ENCODE measurements at places on chromosomes 7 and 10.

- peak; percentile 19 for DNase-seq
These were observed 37.2 kb upstream of the PCBD1 start for GRCh38 chr10:70925377-70926225.

DNA sequence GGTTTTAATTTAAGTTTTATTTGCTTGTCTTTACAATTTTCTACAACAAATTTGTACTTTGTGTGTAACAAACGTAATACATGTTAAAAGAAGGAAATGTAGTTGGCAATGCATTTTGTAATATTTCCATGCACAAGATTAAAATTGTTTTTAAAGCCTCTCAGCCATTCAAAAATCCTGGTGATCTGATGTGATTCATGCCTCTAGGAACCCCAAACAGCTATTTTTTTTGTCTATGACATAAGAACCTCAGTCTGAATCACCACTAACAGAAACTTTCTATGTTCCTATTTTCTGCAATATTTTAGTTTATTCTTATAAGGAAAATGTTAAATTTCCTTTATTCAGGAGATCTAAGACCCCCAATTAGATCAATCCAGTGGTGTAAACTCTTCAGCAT lies 183.1 kb upstream of the YAE1 start:
- no peak for DNase-seq

GRCh38 chr10:5492929-5493576 lies 6.3 kb downstream of the CALML5 start:
- no peak for DNase-seq

DNA sequence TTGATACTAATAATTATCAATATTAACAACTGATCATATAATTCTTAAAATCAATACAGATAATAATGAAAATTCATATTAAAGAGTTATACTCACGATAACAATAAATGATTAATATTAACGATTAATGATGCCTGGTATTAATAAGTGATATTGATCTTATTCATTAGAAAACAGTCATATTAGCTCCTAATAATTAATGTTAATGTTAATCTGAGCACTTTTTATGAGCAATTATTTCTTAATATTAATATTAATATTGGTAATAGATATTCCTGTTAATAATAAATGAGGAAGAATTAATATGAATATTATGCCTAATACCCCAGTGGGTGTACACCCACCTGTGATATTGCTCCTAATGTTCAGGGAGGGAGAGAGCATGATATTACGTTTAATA lies 23.6 kb downstream of the MEIG1 start:
- DNase-seq = no peak

GRCh38 chr7:95974108-95974507 lies 201.8 kb downstream of the DYNC1I1 start:
- DNase-seq = no peak

DNA sequence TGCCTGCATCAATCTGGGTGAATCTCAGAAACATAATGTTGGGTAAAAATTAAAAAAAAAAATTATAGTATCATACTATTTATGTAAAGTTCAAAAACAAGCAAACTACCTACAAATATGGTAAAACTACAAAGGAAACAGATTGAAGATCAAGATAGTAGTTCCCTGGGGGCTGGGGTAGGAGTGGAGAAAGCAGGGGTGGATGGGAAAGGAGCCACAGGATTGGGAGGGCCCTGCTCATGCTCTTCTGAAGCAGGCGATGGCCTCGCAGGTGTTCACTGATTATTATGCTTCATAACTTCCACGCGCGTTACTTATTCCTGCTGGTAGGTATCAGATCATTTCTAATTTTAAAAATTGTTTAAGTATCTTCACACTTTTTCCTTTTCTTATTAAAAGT lies 96.0 kb upstream of the GATA3 start:
- DNase-seq = no peak

GRCh38 chr10:74822521-74823089 lies 3.8 kb upstream of the KAT6B start:
- DNase-seq = no peak

GRCh38 chr7:4803397-4804241 lies 28.2 kb downstream of the AP5Z1 start:
- no peak for DNase-seq

DNA sequence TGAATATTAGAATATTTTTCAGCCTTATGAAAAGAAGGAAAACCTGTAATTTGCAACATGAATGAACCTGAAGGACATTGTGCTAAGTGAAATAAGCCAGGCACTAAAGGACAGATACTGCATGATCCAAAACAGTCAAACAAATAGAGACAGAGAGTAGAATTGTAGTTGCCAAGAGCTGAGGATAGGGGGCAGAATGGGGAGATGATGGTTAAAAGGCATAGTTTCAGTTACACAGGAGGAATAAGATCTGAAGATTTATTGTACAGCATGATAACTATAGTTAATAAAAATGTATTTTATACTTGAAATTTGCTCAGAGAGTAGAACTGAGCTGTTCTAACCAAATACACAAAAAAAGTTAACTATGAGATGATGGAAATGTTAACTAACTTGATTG lies 149.0 kb upstream of the TMEM106B start:
- no peak for DNase-seq

- DNase-seq = no peak
These were observed 647.0 kb downstream of the KCNMA1 start for GRCh38 chr10:76990561-76990960.

DNA sequence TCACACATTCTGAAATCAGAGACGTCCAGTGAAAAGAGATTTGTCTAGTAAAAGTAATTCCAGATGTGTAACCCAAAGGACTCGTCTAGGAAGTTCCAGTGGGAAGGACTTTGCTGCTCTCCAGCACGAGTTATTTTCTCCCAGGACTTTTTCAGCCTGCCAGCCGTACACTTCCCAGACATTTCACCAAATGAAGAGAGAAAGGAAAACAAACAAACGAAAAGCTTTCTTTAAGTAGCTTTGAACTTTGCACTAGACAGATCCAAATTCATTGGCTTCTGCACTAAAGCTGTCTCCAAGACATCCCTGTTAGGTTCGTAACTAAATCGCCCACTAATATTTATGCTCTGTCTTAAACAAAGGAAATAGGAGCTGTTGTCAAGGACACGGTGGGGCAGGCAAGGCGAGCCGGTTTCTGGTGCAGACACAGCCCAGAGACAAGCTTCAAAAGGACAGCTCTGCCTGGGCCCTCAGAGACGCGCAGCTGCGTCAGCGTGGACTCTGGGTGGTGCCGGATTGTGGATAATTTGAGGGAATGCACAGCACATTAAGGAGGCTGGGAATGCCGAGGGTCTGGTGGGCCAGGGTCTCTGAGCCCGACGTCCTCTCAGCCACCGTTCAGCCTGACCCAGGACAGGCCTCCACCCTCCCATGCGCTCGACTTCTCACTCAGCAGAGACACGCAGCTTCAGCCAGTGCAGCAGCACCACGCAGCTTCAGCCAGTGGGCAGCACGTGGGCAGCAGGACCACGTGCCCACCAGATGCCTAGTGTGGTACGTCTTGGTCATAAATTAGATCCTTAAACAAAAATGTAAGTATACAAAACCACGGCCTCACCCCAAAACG lies 64.1 kb upstream of the INSIG1 start:
- DNase-seq = no peak

DNA sequence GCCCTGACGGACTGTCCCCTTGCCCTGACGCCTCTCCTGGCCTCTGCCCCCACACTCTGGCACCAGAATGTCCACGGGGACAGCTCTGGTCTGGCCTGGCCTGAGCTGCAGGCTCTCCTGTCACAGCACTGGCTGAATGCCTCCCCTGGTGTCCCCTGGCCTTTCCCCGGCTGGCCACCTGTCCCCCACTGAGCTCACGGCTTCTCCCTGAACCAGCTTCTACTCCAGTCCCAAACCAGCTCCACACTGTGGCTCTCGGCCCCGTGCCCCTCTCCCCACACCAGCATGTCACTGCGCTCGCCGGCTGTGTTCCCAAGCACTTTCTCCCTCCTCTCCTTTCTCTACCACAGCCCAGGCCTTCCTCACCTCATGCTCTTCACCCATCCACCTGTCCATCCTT lies 386.4 kb downstream of the DNAJB6 start:
- DNase-seq = no peak

DNA sequence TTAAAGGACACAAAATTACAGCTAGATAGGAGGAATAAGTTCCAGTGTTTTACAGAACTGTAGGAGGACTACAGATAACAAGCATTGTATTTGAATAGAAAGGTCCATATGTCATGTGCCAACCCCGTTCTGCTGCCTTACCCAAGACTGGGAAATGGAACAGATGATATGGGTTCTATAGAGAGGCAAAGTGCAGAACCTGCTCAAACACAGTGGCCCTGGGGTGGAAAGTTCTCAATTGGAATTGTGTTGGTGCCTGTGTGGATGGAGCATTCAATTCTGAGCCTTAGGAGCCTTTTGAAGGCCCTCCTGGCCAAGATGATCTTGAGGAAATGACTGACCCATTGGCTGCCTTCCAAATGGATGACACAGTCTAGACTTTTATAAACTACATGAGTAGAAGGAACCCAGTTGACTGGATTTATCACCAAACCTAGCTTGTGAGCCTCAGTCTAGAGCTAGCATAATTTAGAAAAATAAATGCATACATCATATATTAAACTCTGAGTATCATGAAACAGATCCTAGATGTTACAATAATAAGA lies 4.1 kb upstream of the PRSS1 start:
- DNase-seq = no peak

- no peak for DNase-seq
These were observed 35.2 kb downstream of the PWWP2B start for GRCh38 chr10:132432176-132432540.

- DNase-seq = no peak
These were observed 84.0 kb upstream of the NPY start for GRCh38 chr7:24199978-24200377.

DNA sequence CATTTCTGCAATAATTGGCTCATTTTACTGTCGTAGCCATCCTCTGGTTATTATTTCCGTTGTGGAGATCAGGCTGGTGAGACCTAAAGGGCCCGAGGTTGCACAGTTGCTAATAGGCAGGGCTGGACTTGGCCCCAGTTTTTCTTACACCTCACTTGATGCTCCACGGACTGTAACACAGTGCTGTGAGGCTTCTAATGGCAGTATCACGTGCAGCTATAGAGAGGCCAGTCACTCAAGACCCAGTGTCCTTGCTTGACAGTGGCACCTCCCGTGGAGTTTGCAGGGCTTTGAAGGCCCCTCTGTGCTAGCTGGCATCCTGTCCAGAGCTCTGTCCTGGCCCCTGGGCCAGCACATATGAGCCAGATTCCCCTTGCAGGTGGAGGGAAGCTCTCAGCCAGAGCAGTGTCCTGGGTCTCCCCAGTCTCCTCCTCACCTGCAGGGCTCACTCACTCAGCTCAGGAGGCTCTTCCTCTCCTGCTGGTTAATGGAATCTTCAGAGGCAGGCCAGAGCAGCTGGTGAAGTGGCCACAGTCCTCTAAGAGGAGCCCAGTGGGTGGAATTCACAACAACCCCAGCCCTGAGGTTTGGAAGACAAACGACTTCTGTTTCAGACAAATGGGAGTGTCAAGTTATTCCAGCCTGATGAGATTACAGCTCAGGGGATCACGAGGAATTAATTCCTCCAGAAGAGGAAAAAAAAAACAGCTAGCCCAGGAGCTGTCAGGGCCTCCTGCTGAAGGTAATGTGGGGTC lies 114.2 kb upstream of the FAM180A start:
- DNase-seq = no peak

Measured in stimulated activated CD8-positive, alpha-beta memory T cell treated with anti-CD3 and anti-CD28 coated beads, Interleukin-4, amount 100 ng/mL, for 1 hour (primary cell).